ENCODE measurements at places on chromosomes 6 and 20.
A peak's percentile ranks its signal among the peaks of the same experiment; 100 is the strongest.

DNA sequence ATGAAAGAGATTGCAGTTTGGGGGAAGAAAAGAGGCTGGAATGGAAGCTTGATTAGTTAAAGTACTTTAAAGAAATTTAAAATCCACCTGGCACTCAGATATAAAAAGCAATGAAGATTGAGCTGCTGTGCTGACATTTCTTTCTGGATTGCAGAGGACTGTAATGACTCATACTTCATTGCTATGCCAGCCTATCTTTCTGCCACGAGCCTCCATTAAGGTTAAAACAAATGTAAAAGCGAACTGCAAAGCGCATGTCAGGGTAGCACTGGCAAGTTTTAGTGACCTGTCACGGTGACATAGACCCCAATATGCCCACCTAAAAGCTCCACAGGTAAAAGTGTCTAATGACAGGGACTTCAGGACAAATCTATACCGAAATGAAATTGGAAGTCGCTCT is 449.6 kb downstream of the C6orf118 start:
- no peak for DNase-seq

DNA sequence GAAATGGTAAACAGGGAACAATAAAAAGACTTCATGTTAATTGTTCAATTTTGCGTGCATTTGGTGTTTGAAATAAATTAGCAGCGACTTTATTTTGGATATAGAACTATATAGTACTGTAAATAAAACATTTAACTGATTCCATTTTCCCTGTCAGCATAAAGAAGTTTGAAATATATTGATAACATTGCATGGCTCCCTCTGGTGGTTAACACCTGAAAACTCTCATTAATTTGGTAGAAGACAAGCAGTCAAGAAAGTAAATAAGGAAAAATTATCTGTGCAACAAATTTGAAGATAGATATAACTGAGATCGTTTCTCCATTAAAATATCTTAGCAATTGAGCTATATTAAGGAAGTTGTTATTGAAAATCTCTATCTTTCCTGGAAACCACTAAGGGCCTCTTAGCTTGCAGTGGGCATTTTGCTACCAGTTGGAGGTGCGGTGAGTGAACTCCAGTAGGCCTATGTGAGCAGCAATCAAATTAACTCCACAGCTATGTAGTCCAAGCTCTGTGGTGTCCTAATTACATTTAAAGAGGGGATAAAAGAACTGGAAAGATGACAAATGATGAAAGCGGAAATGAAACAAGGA is 435.7 kb upstream of the FKBP1C start:
- DNase-seq: no peak

DNA sequence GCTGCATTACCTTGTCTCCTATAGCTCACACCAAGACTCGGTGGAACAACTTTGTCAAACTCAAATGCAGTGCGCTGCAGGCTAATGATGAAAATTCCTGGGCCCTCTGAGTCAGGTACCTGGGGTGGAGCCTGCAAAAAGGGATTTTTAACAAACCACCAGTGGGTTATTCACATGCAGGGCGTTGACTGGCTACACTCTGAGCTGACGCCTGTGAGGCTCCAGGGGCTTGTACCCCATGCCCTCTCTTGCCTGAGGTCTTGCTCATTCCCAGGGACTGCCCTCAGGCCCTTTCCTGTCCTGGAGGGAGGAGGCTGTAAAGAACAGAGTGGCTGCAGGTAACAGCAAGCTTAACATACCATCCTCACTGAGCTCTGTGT is 9.2 kb downstream of the GTSF1L start:
- no peak for DNase-seq

DNA sequence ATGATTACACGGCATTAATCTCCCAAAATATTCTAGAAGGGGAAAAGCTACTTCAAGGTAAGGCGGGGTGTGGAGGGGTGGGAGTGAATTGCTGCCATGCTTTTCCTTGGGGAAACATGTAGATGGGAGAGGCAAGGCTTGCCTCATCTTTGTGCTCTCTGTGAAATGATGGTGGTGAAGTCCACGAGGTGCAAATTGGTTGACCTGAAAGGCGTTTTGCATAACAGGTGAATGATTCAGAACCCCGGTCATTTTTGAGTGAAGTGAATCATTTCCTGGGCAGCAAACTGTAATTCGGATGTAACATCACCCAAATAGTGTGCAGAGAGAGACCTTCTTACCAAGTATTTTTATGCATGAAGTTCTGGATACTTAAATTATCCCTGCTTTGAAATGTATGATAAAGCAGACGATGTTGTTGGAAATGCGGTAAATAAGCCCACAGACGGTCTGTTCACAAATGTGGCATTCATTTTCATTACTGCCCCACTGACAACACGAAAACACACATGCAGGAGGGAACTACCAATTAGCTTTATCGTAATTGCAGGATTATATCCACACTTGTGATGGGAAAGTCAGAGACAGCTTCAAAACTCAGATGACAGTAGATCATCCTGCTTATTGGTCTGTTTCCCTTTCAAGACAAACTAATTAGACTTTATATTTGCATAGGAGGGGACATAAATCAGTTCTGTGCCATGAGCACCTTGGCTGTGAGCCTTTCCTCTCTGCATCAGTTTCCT is 3.0 kb downstream of the CDH4 start:
- no peak for DNase-seq

- DNase-seq: no peak
Observed at GRCh38 chr20:13671916-13672378, 33.2 kb upstream of the TASP1 start.

- no peak for DNase-seq
Observed at GRCh38 chr20:63689046-63690002, 7.1 kb upstream of the TNFRSF6B start.

- DNase-seq: peak; percentile 69
Observed at GRCh38 chr20:1434571-1435336, 31.9 kb downstream of the NSFL1C start.

- no peak for DNase-seq
Observed at GRCh38 chr6:22017766-22018165, 279.1 kb downstream of the PRL start.

- no peak for DNase-seq
Observed at GRCh38 chr6:169816975-169817374, 65.6 kb downstream of the ERMARD start.

DNA sequence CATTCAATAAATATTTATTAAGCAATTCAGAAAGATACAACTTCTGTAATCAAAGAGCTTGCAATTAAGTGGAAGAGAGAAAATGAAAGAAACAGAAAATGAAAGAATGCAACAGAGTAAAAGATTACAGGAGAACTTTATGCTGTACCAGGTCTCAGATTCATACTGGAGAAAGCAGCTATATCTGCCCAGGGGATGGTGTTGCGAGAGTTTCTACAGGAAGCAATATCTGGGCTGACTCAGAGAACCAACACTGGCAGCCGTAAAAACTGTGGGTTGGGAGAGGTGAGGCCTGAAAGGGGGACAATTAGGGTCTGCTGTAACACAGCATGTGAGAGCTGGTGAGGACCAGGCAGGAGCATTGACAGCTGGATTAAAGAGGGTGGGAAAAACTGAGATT is 256.7 kb upstream of the TCF21 start:
- DNase-seq: no peak

GRCh38 chr6:6890400-6890858 is 217.3 kb upstream of the RREB1 start:
- no peak for DNase-seq

- no peak for DNase-seq
Observed at GRCh38 chr6:167687116-167687725, 139.5 kb upstream of the AFDN start.

GRCh38 chr6:132506869-132507808 is 5.8 kb downstream of the STX7 start:
- no peak for DNase-seq

DNA sequence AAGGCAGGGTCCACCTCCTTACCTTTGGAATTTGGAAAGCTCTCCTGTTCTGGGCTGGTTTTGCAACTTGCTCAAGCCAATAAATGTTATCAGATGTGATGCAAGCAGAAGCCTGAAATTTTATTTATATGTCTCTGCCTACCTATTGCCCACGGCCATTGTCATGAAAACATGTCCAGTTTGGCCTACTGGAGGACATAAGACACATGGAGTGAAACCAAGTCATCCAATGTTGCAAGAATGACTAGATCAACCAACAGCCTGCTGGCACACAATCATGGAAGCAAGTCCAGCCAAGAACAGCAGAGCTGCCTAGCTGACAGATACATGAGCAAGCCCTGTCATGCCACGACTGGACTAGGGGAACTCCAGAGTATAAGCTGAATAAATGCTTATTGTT is 56.7 kb upstream of the IRAK1BP1 start:
- DNase-seq: no peak

- DNase-seq: no peak
Observed at GRCh38 chr20:22796469-22797077, 212.2 kb upstream of the FOXA2 start.

DNA sequence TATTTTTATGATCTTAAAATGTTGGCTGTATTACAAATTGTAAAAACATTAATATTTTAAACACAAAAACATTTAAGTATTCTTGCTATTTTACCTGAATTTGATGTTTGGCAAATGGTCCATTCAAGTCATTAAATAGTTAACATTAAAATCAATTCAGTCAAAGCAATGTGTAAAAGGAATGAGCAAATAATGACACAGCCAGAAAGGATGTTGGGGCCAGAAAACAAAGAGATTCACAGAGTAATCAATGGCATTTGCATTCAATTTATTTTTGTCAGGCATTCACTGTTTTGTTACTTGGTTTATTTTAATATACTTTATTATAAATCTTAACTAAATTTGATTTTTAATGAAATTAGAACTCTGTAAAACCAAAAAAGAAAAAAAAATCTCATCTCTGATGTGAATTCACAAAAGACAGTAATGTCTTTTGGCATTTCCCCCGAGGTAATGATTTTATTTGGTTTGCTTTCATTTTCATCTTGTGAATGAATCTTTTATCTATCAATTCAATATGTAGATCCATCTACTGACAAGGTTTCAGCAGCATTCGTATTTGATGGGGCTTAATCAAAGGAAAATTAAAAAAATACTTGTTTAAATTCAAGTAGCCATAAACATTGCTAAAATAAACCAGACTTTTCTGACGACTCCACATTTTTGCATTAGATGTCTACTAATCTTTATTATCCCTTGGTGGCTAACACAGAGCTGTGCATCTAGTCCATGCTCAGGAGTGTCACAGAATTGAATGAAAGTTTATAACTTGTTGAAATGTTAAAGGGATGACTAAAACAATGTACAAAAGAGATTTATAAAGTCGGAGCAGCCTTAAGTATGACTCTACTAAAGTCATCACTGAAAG is 866.7 kb upstream of the GJE1 start:
- no peak for DNase-seq

GRCh38 chr6:147834084-147834776 is 325.7 kb downstream of the SAMD5 start:
- DNase-seq: no peak

GRCh38 chr20:46803123-46804020 is 91.3 kb upstream of the EYA2 start:
- DNase-seq: no peak

DNA sequence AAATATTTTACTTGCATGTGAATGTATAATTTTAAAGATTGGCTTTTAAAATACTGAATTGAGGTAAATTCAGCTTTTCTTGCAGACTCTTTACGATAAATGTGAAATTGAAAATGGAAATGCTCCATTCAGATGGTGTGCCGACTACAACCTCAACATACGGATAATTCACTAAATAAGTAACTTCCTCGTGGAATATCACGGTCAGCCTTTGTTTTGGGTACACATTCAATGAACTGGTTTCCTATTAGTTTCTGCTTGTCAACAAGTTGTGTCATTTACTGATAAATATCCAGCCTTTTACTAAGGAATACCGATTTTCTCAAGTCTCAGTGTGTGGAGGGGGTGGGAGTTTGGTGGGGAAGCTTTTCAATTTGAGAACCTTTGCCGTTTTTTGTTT is 2.4 kb upstream of the IRF4 start:
- DNase-seq: no peak

- DNase-seq: peak; percentile 41
Observed at GRCh38 chr6:7058250-7058923, 49.4 kb upstream of the RREB1 start.

GRCh38 chr6:75142721-75143120 is 63.1 kb downstream of the COL12A1 start:
- no peak for DNase-seq

DNA sequence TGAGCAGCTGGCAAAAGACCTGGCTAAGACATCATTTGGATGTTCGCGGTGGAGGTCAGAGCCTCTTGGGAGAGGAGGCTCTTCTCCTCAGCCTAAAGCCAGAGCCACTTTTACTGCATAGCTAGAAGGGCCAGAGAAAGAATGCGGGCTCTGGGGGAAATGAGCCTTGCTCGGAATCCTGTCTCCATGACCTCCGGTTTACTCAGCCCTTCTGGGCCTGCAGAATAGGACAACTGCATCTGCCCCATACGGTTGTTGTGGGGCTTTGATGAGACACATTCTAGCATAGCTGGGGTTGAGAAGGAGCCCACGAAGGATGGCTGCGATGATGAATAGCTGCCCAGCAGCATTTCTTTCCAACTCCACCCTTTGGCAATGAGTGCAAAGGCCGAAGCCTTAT is 115.0 kb upstream of the SLC22A23 start:
- no peak for DNase-seq

- DNase-seq: peak; percentile 52
Observed at GRCh38 chr6:158645064-158646022, 800 bp upstream of the DYNLT1 start.

GRCh38 chr20:42003380-42003779 is 385.2 kb upstream of the CHD6 start:
- no peak for DNase-seq

DNA sequence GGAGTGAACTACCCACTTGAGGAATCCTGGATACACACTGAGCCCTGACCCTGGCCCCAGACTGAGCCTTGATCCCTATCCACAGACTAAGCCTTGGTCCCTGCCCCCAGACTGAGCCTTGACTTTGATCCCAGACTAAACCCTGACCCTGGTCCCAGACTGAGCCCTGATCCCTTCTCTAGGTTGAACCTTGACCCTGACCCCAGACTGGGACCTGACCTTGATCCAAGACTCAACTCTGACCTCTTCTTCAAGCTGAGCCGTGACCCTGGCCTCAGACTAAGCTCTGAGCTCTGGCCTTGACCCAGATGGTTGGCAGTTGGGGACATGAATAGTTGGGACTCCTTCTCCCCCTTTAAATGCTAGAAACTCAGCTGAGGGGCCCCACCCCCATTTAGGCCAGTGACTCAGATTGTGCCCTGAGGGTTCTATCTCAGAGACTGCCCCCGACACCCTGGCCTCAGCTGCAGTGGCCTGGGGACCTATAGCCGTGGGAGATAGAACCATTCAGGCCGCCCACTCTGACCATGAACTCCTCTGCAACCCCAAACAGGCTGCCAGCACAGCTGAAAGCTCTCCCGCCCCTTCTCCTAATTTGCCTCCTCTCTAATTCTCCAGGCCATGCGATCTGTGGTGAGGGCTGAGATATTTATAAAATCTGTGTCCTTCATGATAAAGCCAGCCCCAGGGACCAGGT is 84.7 kb downstream of the DLGAP4 start:
- no peak for DNase-seq
